Osteoblast (primary cell): ENCODE measurements at places on chromosomes 2 and 18.
A peak's percentile ranks its signal among the peaks of the same experiment; 100 is the strongest.

DNA sequence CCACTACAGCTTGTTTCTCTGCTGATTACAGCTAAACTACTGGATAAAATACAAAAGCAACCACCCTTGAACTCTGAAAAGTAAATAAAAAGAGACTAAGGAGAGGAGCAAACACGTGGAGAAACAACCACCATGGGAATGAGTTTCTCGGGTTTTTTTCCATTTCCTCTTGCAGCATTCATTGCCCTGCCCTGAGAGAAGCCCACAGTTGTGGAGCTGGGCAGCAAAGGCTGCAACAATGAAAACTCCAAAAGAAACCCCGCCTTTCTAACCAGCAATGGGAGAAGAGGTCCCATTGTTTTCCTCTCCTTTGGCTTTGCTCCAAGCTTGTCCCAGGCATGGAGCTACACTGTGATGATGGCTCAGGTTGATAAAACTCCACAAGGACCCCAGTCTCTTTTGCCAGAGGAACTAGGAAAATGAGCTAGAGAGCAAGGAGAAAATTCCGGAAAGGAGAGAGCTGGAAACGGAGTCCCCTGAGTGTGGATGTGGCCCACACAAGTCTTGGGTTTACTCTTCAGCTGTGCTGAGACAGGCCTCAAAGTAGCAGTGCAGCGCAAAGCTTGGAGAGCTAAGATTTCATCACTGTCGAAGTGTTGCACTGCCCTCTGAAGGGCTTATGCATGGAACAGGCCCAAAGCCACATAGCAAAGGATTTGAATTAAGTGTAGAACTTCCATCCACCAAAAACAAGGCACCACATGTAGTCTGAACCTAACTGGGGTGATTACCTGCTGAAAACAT, 20.9 kb downstream of the NAPG start:
- no peak for DNase-seq

DNA sequence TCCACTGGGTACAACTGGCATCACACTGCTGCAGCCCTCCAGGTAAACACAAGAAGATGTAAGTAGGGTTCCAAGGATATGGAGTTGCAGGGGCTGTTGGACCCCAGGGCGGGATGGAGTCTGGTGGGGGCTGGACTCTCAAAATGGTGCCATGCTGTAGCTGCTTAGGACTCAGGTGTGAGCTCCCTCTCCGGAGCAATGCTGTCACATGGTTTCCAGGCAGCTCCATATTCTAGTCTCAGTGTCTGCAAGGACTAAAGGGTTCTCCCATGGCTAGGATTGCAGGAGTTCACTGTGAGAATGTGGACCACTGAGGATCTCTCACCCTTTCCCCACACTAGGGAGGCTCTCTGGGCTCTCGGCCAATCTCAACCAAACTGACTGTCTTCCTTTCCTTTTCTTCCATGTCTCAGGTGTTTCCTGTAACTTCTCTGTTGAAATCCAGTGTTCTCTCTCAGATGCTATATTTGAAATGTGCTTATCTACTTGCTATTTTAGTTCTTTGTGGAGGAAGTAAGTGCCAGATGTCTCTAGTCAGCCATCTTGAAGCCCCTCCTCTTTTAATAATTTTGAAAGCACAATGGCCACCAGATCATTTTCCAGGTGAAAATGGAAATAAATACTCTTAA, 57.6 kb downstream of the CCNT2 start:
- DNase-seq, result no peak

DNA sequence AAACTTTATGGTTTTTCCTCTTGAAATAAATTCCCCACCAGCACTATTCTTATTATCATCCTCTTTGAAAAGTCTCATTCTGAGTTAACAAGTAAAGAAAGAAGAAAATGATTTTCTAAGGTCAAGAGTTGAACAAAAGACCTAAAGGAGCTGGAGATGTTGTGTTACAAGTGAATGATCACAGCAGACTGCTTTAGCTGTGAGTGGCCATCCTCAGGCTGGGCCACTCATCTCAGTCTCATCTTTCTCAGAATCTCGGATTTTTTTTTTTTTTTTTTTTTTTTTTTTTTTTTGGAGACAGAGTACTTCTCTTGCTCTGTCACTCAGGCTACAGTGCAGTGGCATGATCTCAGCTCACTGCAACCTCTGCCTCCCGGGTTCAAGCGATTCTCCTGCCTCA, 133.3 kb downstream of the CDH2 start:
- DNase-seq, result no peak

- peak; percentile 96 for DNase-seq
These were observed 19.1 kb downstream of the MXD1 start for GRCh38 chr2:69933839-69934613.
